ENCODE measurements at places on chromosomes 7 and 10.
A peak's percentile ranks its signal among the peaks of the same experiment; 100 is the strongest.

GRCh38 chr7:128807191-128807590 is 15.4 kb downstream of the CCDC136 start:
- DNase-seq = no peak

DNA sequence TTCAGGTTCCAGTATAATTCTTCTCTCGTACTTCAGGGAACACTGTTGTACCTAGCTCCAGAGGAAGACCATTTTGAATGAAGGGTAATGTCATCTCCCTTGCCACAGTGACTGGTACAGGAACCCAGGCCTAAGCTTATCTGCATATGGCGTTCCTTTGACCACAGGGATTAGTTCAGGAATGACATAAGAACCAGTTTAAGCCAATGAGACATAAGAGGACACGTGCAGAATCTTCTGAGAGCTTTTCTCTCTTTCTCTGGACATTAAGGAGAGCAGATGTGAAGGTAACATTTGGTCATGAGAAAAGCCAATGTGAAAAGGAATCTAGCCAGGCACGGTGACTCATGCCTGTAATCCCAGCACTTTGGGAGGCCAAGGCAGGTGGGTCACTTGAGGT is 21.8 kb upstream of the HIBADH start:
- DNase-seq = no peak

GRCh38 chr10:85787881-85788280 is 578.7 kb downstream of the GRID1 start:
- DNase-seq = no peak

DNA sequence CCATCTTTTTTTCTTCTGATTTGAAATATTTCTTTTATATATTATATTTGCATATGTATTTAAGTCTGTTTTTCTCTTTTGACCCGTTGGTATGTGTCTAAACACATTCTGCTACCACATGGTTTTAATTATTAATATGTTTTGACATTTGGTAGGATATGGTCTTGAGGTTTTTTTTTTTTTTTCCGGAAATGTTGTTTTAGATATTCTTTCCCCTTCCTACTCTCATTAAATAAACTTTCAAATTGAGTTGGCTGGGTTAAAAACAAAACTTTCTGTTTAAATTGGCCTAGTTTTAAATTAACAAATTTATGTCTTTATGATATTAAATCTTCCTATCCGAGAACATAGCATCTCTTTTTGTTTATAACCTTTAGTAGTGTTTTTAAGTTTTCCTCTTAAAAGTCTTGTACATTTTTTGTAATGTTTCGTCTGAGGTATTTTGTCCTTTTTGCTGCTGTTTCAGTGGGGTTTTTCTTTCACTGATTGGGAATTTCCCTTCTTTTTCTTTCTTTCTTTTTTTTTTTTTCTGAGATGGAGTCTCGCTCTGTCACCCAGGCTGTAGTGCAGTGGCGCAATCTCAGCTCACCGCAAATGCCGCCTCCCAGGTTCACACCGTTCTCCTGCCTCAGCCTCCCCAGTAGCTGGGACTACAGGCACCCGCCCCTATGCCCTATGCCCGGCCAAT is 25.4 kb downstream of the STAM start:
- DNase-seq = peak; percentile 66

- no peak for DNase-seq
Observed at GRCh38 chr7:157555944-157556641, 219.3 kb downstream of the DNAJB6 start.

DNA sequence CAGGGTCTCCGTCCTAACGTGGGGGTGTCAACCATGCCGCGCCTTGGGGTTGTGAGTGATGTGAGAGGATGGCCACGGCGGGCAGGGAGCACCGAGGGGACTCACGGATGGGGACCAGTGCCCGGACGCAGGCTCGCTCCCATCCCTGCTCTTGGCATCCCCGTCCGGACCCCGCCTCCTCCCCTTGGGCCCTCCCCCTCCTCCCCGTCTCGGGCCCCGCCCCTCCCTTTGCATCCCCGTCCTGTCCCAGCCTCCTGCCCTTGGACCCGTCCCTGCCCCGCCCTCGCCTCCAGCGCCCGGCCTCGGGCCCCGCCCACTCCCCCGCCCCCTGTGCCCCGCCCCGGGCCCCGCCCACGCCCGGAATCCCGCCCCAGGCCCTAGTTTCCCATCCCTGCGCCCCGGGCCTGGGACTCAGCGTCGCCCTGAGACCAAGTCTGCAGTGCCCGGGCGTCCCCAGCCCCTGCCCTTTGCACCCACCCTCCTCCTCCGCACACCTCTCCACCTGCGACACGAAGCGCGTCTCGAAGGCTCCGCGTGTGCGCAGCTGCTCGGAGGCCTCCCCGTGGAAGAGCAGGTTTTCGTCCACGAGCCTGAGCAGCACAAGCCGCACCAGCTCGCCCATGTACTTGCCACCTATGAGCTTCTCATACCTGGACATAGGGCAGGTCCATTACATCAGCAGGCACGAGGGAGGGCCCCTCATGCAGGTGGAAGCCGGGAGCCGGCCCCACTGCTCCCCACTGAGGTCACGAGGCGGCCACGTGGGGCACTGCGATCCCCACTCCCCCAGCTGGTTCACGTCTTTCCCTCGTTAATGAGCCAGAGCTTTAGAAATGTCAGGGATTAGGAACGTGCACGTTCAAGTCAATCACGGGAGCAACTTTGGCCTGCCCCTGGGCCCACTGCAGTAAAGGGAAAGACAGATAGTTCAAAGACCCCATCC is 5.1 kb upstream of the MYL7 start:
- DNase-seq = no peak

- no peak for DNase-seq
Observed at GRCh38 chr7:99099499-99100077, 44.3 kb downstream of the SMURF1 start.

DNA sequence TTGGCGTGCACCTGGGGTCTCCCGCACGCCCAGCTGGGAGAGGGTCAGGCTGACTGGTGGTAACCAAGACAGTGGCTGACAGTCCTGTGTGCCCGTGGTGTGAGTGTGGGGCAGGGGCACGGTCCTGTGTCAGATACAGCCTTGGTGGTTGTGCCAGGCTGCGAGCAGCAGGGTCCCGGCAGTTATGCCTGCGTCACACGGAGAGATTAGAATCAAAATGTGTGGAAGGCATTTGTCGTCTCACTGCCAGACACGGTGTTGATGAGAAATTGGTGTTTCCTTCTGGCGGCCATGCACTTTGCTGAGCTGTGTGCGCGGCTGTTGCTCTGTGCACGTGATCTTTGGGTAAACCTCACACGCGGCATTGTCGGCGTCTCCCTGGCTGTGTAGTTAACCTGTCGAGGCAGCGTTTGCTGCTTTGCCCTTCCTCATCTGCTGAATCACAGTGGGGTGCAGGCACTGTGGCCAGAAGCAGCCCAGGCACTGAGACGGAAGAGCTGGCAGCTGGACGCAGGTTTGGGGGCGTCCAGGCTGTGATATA is 87.7 kb downstream of the NKX6-2 start:
- no peak for DNase-seq

DNA sequence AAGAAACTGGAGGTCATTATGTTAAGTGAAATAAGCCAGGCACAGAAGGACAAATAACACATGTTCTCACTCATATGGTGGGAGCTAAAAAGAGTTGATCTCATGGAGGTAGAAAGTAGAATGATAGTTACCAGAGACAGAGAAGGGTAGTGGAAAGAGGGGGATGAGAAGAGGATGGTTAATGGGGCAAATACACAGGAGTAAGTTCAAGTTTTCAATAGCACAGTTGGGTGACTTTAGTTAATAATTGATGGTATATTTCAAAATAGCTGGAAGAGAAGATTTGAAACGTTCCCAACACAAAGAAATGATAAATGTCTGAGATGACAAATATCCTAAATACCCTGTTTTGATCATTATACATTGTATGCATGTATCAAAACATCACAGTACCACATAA is 261.8 kb downstream of the THSD7A start:
- no peak for DNase-seq

- DNase-seq = no peak
Observed at GRCh38 chr7:37494926-37495325, 46.3 kb upstream of the ELMO1 start.

- DNase-seq = no peak
Observed at GRCh38 chr10:80104066-80104926, 25.8 kb downstream of the TMEM254 start.

DNA sequence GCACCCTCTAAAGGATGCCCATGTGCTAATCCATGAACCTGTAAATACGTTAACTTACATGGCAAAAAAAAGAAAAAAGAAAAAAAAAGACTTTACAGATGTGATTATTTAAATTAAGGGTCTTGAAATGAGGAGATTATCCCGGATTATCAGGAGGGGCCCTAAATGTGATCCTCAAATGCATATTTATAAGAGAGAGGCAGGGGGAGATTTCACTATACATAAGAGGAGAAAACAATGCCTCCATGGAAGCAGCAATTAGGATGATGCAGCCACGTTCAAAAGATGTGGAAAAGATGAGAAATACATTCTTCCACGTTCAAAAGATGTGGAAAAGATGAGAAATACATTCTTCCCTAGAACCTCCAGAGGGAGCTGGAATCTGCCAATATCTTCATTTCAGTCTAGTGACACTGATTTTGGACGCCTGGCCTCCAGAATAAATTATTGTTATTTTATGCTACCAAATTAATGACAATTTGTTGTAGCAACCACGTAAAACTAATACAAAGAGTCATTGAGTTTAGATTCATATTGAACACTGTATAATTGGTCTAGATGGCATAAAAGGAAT is 328.4 kb upstream of the GNAI1 start:
- DNase-seq = no peak

DNA sequence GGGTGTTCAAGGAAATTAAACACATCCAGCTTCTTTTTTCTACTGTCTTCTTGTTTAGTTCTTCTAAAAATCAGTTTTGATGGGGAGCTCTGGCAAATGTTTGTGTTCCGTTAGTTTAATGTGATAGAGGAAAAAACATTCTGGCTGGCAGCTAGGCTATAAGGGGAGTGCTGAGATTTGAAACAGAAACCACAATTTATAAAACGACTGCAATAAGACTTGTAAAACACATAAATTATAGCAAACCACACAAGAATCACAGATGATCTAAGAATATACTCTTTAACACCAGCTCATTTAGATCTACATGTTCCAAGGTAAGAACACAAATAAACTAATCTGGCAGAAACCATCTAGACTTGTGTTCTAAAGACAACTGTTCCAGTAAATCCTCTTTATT is 425.5 kb downstream of the CNTNAP2 start:
- DNase-seq = no peak

GRCh38 chr10:128843972-128844371 is 623.1 kb upstream of the MGMT start:
- no peak for DNase-seq

- no peak for DNase-seq
Observed at GRCh38 chr10:75565286-75566251, 134.1 kb downstream of the LRMDA start.

DNA sequence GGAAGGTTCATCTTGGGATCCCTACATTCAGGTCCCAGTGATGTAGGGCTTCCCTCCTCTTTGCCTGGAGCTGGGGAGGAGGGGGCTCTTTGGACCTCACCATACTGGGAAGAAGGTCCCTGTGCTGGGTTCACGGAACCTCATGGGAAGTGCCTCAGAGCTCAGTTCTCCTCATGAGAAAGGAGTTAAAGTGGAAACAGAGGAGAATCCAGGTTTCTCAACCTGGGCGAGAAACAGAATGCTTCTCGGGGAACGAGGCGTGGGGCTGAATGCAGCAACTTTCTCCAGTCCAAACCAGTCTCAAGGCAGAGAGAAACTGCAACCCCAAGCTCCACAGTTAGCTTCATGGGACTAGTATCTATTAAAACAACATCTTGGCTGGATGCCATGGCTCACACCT is 382.7 kb upstream of the FOXK1 start:
- DNase-seq = no peak

DNA sequence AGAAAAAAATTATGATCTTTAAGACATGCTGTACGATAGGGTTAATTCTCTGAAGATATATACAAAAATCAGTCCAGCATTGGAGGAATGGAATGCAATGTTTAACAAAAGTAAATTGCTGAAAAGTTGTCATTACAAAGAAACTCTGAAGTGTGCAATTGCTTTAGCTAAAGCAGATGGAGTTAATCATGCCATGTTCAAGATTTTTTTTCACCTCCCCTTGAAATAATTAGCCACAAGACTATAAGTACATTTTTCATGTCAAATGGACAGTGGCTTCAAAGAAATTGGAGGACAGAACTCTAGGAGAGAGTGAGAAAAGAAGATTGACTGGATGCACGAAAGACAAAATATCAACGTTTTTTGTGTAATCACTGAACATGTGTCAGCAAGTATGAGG is 63.1 kb upstream of the MEOX2 start:
- no peak for DNase-seq

DNA sequence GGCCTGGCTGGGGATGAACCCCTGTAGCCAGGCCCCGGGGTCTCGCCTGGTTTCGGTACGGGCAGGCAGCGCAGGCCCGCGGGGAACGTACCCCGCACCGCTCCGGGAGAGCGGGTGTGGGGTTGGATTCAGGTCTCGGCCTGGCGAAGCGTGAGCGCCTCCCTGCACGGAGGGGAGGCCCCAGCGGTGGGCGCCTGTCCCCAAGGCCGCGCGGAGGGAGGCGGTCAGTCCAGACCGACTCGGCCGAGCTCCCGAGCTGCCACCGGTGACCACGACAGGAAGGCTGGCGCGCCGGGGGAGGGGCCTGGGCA is 378 bp upstream of the INPP5F start:
- no peak for DNase-seq

- DNase-seq = no peak
Observed at GRCh38 chr7:16450366-16450765, 15.2 kb downstream of the SOSTDC1 start.

DNA sequence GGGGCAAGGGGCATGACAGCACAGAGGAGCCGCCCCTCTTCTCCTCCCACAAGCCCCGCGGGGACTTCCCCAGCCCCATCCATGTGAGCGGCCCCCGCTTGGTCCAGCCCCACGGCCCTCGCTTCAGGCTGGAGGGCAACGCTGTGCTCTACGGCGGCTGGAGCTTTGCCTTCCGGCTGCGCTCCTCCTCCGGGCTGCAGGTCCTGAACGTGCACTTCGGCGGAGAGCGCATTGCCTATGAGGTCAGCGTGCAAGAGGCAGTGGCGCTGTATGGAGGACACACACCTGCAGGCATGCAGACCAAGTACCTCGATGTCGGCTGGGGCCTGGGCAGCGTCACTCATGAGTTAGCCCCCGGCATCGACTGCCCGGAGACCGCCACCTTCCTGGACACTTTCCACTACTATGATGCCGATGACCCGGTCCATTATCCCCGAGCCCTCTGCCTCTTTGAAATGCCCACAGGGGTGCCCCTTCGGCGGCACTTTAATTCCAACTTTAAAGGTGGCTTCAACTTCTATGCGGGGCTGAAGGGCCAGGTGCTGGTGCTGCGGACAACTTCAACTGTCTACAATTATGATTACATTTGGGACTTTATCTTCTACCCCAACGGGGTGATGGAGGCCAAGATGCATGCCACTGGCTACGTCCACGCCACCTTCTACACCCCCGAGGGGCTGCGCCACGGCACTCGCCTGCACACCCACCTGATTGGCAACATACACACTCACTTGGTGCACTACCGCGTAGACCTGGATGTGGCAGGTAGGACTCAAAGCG is 5.1 kb downstream of the AOC1 start:
- peak; percentile 30 for DNase-seq

GRCh38 chr10:118925404-118926071 is 104.0 kb upstream of the NANOS1 start:
- DNase-seq = no peak

GRCh38 chr7:115183431-115184057 is 261.6 kb downstream of the MDFIC start:
- DNase-seq = no peak

GRCh38 chr7:28160551-28160991 is 20.0 kb downstream of the JAZF1 start:
- no peak for DNase-seq

GRCh38 chr7:572416-573268 is 53.0 kb upstream of the PDGFA start:
- no peak for DNase-seq
